ENCODE measurements at places on chromosomes 12 and 14.
A peak's percentile ranks its signal among the peaks of the same experiment; 100 is the strongest.

- DNase-seq: no peak
Observed at GRCh38 chr12:113867258-113867657, 98.9 kb downstream of the RBM19 start.

GRCh38 chr14:59221568-59221967 is 33.1 kb downstream of the DAAM1 start:
- no peak for DNase-seq

GRCh38 chr14:99035268-99035667 is 236.7 kb downstream of the BCL11B start:
- peak; percentile 70 for DNase-seq

- DNase-seq: no peak
Observed at GRCh38 chr12:65584016-65584415, 240.3 kb upstream of the HMGA2 start.

DNA sequence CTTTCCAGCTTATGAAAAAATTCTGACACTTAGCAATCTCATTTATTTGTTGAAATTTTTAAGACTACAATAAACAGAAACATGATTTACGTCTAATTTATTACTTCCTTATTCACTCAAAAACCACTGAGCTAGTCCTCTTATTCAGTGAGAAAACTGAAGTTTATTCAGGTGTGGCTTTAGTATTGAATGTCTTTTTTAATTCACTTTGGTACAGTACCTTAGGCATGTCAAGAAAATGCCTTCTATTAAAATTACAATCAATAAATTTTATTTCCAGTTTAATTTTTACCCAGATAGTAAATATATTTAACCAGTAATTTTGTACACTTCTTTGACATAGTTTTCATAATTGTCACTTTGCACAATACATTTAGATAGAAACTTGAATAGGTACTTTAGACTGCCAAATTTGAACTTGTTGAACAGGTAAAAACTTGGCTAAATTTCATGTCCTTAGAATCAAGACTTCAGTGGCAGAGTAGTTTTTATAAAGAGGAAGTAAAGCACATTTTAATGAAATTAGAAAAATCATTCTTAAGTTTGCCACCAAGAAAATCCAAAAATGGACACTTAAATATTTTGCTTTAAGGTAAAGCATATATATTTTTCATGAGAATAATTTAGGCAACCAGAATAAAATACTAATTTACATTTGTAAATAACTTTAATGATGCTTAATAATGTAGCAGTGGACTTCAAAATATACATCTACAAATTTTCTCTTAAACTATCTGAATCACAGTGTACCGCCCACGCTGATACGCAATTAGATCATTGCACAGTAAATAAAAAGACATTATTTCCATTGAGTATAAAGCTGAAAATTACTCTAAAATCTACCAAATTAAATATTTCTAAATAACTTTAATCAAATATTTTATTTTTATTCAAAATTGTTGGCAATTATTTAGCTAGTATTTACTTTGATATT is 159.1 kb downstream of the RASSF9 start:
- no peak for DNase-seq

GRCh38 chr14:57408037-57408436 is 17.7 kb downstream of the NAA30 start:
- no peak for DNase-seq

- no peak for DNase-seq
Observed at GRCh38 chr12:45415393-45415817, 199.5 kb downstream of the ANO6 start.

DNA sequence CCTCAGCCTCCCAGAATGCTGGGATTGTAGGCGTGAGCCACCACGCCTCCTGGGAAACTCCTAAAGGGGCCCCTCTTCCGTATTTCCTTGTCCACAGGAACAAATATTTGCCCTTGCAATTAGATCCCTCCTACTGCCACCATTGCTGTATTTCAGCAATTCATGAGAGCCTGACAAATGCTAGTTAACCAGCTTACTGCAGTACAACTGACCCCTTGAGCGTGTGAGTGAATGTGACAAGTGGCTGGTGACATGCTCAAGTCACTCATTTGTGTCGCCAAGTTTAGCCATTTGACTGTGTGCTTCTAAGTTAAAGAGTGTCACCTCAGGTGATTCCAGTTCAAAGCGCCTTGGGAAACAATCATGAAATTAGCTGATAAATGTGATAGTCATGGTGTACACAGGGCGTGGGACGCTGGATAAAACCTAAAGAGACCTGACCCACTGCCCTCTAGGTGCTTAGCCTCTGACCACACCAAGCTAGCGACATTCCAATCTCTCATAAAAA is 56.1 kb upstream of the MAP1LC3B2 start:
- no peak for DNase-seq

- DNase-seq: no peak
Observed at GRCh38 chr12:26317942-26318575, 122.7 kb downstream of the SSPN start.

GRCh38 chr12:52268212-52268611 is 6.2 kb upstream of the KRT86 start:
- no peak for DNase-seq

DNA sequence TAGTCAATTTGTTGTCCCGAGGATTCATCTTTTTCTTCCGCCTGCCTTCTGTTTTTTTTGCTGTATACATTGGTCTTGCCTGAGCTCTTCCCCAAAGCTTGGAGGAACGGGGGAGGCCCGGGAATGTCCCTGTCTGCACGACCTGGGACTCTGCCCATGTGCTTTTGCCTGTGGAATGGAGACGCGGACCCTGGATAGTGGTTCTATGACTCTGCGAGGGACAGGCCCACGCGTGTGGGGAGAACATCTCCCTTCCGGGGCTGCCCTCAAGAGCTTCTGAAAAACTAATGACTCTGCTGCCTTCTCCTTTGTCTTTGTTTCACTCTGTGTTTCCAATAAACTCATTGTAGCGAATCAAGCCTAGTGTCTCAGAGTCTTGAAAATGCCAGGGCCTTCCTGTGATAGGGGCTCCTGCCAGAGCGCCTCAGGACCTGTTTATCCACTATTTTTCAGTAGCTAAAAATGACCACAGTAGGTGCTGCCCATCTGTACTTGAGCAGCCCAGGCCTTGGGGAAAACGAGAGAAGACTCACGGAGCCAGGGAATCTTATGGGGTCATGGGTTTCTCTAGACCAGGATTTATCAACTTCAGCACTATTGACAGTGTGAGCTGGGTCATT is 12.3 kb downstream of the KRT83 start:
- DNase-seq: no peak

- DNase-seq: no peak
Observed at GRCh38 chr12:93974252-93974651, 174.1 kb upstream of the PLXNC1 start.

DNA sequence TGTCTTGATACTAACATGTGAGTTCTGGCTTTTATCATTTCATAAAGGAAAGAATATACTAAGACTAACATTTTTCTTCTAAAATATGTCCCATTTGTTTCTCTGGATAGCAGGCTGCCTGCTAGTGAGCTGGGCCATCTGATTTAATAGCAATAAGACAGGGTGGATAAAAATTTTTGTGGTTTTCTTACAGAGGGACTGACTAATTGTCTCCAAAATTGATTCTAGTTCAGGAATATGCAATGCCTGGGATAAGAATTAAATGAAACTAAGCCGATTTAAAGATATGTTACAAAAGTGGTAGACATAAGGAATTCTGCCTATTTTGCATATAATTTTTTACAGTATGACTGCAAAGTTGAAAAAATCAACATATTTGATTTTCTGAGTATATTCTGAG is 252.9 kb upstream of the NAV3 start:
- DNase-seq: no peak

DNA sequence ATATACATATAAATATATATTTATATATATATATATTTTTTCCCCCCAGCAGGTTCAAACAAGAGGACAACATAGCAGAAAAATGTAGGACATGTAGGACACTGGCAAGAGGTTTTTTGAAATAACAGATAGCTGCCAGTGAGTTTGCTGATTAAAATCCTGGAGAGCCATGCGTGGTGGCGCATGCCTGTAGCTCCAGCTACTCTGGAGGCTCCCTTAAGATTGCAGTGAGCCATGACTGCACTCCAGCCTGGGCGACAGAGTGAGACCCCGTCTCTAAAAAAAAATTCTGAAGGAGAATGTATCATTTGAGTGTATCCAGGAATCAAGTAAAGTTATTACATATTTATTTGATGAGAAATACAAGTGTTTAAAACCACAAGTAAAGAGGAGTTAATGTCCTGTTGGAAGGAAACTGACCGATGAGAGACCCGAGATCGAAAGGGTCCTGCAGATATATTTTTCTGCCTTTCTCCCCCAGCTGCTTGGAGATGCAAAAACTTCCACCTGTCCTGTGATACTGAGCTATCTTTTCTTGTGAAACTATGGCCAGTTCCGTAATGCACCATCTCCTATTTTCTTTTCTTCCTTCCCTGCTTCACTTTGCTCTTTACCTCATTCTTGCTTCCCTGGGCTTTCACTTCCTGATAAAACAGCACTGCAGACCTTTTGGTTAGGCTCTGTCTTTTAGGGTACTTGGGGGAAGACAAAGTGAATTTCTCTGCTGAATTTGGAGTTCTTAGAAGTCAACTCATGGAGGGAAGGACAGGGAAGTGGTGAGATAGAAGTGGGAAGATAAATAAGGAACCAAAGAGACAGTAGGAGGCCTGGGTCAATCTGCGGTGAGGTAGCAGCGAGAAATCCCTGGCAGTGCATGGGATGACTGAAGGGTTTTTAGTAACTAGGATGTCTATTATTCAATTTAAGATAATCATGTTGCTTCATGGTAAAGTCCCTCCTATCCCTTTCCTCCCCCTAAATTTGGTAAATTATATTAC is 41.2 kb upstream of the SLC2A13 start:
- DNase-seq: no peak

GRCh38 chr14:83170165-83170564 is 1636.5 kb upstream of the SEL1L start:
- no peak for DNase-seq

GRCh38 chr12:31900271-31900670 is 58.9 kb upstream of the RESF1 start:
- no peak for DNase-seq

GRCh38 chr12:52947738-52948423 is 1.0 kb upstream of the KRT18 start:
- DNase-seq: no peak

- DNase-seq: no peak
Observed at GRCh38 chr12:123098780-123099179, 52.1 kb downstream of the PITPNM2 start.

DNA sequence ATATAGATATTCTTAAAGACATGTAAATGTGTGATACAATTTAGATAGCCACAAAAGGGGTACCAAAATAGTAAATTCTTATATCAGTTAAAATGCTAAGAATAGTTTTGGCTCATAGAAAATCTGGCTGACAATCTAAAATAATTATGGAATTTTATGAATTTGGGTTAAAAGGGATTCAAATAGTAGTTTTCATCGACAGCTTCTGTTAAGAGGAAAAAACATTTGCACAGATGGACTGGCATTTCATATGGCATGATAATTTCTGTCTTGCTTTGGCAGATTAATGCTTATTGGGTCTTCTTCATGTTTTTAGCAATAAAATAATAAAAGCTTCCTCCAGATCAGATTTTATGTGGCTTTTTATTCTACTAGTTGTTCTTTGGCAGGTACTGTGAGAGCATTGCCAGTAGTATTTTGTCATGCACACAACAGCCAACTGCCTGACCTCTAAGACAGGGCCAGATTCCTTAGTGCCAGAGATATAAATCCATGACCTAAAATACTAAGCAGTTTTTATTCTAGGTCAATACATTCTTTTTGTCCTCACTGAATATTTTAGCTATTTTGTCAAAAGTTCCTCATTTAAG is 9.1 kb downstream of the ABCD2 start:
- no peak for DNase-seq

DNA sequence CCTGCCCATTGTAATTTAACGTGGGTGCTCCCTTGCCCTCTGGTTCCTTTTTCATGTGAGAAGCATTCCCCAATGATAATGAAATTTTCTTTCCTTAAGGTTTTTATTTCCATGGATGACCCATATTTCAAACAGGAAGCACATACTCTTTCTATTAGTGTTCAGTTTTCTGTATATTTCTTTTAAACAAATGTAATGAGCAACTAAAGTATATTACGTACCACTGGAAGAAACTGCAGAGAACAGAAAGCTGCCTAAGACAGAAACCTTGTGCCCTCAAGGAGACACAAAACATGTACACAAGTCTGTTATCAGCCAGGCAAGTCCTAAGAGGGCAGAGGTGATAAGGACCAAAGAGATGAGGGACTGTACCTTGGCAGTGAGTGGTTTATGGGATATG is 414.9 kb downstream of the ETNK1 start:
- DNase-seq: no peak

- no peak for DNase-seq
Observed at GRCh38 chr12:89309440-89309802, 42.9 kb downstream of the DUSP6 start.

DNA sequence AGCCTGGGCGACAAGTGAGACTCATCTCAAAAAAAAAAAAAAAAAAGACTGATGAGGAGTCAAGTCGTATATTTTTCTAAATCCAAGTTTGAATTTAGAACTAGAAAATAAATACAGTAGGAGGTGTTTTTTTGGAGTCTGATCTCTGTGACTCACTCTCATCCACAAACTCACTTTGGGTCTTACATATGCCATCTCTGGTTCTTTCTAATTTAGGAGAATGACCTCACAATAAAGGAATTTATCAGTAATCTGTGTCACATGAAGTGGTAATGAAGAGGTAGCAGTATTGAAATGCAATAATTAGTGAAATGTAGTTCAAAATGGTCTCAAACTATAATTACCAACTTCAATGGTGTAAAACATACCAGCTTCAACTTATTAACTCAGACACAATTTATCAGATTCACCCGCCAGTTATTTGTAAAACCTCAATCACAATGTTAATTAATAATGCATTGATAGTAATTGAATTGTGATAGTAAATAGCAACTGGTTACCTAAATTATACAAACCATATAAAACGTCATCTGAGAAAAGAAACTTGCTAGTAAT is 4.4 kb upstream of the CFL2 start:
- no peak for DNase-seq

- peak; percentile 60 for DNase-seq
Observed at GRCh38 chr12:54587315-54587873, 1.1 kb downstream of the PPP1R1A start.

- DNase-seq: no peak
Observed at GRCh38 chr12:31521964-31522363, 69.0 kb downstream of the DENND5B start.

GRCh38 chr12:5768581-5769196 is 176.4 kb downstream of the ANO2 start:
- peak; percentile 83 for DNase-seq

GRCh38 chr14:101481557-101481956 is 79.7 kb upstream of the DIO3 start:
- no peak for DNase-seq
